ENCODE measurements at places on chromosomes 11 and 22.

GRCh38 chr11:9072626-9073176 is 18.7 kb downstream of the SCUBE2 start:
- DNase-seq = no peak

GRCh38 chr22:42365942-42366695 is 66.1 kb downstream of the NFAM1 start:
- no peak for DNase-seq

DNA sequence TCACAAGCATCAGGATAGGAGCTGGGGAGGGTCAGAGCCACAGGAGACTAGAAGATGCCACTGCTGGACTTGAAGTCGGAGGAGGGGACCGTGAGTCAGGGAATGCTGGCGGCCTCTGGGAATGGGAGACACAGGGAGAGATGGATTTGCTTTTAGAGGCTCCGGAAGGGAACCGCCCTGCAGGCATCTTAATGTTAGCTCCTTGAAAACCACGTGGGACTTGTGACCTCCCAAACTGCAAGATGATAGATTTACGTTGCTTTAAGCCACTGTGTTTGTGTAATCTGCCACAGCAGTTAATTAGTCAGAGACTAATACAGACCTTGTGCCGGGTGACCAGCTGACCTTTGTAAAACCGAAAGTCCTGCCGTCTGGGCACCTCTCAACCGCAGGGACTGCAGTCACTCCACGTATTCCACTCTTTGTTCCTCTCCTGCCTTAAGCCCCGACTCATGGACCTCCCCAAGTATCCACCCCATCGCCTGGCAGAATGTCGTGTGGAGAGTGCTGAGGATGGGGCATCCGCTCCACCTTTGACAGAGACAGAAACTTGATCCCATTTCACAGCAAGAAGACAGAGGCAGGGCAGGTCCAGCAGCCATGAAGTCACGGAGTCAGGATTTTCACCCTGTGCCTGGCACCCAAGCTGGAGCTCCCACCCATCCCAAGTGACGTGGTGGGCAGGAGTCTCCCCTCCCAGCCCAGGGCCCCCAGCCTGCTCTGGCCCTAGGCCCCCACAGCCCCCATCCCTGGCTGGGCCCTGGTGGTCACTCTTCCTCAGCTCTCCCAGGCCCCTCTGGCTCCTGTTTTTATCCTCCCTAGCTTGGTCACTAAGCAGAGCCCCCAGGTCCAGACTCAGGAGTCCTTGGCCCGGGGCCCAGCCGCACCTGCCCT is 19.4 kb upstream of the CTSD start:
- peak; percentile 63 for DNase-seq

GRCh38 chr11:28627690-28628255 is 519.6 kb downstream of the METTL15 start:
- no peak for DNase-seq
